Activated T-helper 2 cell treated with anti-CD3 and anti-CD28 coated beads, Interferon-gamma antibody, Interleukin-2, Interleukin-4, amounts not matched to agents 10 μg/mL and 5 μg/mL and 100 μg/mL, durations not matched to agents 14 hours and 24 hours and 36 hours (primary cell): ENCODE measurements at places on chromosomes 4 and X. TPM values are rescaled to one million over a fixed set of nuclear protein-coding genes. Genes with fewer than 3 reads are reported as not detected.
A peak's percentile ranks its signal among the peaks of the same experiment; 100 is the strongest.

DNA sequence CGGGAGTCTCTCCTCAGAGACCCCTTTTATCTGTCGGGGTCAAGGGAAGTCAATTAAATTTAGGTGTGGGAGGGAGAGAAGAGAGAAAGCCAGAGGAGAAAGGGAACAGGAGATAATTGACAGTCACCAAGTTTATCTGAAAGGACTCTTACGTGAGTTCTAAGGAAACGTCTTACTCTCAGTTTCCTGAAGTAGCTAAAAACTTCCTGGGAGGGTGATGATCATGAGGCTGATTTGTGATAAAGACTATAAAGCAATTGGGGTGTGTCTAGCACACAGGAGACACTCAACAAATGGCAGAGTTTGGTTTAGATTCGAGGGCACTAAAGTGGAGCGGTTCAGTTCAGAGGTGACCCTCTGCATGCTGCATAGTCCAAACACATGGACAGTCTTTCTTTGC lies 254.1 kb downstream of the FBXW7 start:
- no peaks in the 10 kb centered on the region for H3K36me3 ChIP-seq
- H3K27ac ChIP-seq, result peak overlapping the region; percentile 61
- H3K27me3 ChIP-seq, result no peaks in the 10 kb centered on the region
- peaks cover 19% of the 10 kb centered on the region for H3K4me1 ChIP-seq

DNA sequence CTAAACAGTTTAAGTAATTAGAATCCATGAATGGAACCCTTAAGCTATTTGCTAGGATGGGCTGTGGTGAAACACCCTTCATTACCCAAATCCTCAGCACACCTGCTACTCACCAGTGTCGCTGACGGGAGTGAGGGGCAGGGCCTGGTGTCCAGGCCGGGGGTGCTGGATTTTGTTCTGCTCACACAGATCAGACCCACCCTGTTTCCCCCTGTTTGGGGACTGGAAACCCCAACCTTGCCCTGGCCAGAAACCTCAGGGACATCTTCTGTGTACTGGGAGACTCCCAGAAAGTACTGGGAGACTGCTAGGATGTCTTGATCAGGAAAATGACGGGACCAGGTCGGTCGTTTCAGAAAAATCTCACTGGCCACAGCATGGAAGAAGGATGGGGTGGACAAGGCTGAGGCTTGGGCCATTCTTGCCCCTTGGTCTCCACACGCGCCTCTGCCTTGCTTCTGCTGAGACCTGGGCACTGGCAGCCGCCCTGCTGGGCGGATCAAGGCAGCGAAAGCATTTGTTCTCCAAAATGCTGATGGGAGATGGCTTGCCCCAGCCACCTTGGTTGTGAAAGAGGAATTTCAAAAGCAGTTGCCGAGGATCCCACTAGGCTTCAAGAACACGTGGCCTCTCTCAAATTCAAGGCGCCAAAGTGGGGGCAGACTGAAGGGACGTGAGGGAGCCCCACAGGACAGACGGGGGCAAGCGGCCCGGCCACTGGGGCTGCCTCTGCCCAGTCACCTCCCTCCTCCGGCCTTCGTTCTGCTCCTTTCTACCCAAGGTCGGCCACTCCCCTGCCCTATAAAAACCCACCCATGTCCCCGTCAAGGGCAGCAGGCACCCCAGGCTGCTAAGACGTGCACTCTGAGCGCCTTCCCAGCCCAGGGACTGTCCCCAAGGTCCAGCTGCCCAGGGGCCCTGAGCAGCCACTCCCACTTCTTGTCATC lies 23.5 kb upstream of the PDE6B start:
- H3K36me3 ChIP-seq, result no peaks in the 10 kb centered on the region
- H3K4me1 ChIP-seq, result peaks cover 9% of the 10 kb centered on the region
- H3K27ac ChIP-seq, result no peak overlapping the region
- no peak overlapping the region for H3K4me3 ChIP-seq
- peaks cover 1% of the 10 kb centered on the region for H3K27me3 ChIP-seq

- H3K4me1 ChIP-seq, result peaks cover 17% of the 10 kb centered on the region
- peaks cover 24% of the 10 kb centered on the region for H3K36me3 ChIP-seq
- H3K27ac ChIP-seq, result peak overlapping the region; percentile 94
- peak overlapping the region; percentile 89 for H3K4me3 ChIP-seq
Measured at GRCh38 chrX:48540028-48540375, 488 bp downstream of the TBC1D25 start.

DNA sequence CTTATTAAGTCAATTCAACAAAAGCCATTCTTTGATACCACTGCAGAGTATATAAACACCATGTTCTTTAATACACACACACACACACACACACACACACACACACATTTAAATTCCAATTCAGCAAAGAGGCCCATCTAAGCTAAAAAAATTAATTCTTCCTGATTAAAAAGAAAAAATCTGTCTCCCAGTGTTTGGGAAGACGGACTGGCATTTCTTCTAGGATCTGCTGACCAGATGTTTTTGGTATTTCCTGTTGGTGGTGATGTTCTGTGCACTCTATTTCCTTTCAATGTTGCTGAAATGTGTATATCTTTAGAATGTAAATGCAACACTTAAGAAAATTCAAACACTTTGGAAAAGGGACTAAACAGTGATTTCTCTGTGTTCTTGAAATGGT lies 243.8 kb downstream of the THOC2 start:
- H3K27ac ChIP-seq, result no peak overlapping the region
- H3K4me1 ChIP-seq, result no peaks in the 10 kb centered on the region
- no peak for DNase-seq
- no peaks in the 10 kb centered on the region for H3K36me3 ChIP-seq
- no peak overlapping the region for H3K4me3 ChIP-seq

DNA sequence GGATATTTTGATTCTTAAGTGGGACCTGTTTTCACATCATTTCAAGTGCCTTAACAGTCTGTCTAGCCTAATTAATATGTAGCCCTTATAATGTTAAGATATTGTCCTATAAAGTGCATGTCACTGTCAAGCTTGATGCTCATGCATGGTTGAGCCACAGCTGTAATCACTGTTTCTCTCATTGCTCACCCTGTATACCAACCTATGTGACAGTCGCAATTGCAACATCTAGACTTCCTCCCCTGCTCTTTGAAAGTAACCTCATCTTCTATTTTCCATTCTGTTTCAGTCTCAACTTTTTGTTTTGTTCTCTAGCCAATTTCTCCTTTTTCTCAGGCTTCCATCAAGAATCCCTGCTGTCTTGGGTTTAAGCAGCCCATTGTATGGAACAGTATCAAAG lies 24.4 kb upstream of the MSL3 start:
- H3K36me3 ChIP-seq, result no peaks in the 10 kb centered on the region
- DNase-seq, result no peak
- H3K27ac ChIP-seq, result no peak overlapping the region
- H3K4me3 ChIP-seq, result no peak overlapping the region
- H3K27me3 ChIP-seq, result peaks cover 30% of the 10 kb centered on the region

DNA sequence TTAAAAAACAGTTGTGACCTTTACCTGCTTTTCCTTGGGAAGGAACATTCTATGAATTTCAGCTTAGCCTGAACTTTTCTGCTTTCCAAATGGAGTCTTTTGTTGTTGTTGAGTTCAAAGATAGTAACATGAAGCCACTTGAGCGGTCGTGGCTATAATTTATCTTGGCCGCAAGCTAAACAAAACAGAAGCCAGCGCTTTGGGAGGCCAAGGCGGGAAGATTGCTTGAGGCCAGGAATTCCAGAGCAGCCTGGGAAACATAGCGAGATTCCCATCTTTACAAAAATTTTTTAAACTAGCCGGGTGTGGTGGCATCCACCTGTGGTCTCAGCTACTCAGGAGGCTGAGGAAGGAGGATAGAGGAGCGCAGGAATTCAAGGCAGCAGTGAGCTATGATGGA lies 29.9 kb downstream of the TKTL1 start:
- no peak for DNase-seq
- H3K36me3 ChIP-seq, result no peaks in the 10 kb centered on the region
- H3K27me3 ChIP-seq, result no peaks in the 10 kb centered on the region
- peaks cover 30% of the 10 kb centered on the region for H3K4me1 ChIP-seq

The SLC6A14 gene
- total RNA-seq, result not detected in 2 replicates

The FRMD7 gene
- not detected in 2 replicates for total RNA-seq

The DCAF12L1 gene
- total RNA-seq, result not detected in 2 replicates
